NCI-H1436 (cell line): ENCODE measurements at places on chromosomes 2 and 18.

DNA sequence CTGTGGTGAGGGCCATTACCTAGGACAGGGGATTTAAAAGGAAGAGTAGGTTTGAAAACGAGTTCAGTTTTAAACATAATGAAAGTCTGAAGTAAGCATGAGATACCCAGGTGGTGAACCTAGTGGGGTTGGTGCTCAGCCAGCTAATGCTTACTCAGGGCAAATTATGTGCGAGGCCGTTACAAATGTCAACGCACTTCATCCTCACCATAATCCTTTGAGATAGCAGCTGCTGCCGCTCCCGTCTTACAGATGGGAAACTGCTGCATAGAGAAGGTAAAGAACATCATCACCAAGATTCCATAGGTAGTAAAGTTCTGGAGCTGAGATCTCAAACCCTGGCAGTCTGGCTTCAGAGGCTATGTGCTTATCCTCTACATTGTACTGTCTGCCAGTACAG lies 209.0 kb downstream of the DYM start:
- no peak for DNase-seq

DNA sequence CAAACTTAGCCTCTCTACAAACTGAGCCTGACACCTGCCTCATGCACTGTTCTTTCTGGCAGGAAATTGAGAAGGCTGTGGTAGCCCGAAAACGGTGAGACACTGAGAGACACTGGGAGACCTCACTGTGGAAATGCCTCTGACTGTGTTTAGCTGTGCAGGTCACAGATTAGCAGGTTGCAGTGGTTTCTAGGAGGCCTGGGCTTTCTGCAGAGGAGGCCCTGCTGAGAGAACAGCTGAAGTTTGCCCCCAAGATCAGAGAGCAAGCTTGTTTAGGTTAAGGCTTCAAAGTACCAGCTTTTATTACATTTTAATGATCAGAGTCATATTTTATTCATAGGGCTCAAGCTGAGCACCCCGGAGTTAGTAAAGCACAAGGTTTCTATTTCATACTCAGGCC lies 68.7 kb upstream of the LYPD6 start:
- DNase-seq, result no peak

GRCh38 chr2:216589791-216590190 lies 43.4 kb upstream of the IGFBP2 start:
- no peak for DNase-seq

DNA sequence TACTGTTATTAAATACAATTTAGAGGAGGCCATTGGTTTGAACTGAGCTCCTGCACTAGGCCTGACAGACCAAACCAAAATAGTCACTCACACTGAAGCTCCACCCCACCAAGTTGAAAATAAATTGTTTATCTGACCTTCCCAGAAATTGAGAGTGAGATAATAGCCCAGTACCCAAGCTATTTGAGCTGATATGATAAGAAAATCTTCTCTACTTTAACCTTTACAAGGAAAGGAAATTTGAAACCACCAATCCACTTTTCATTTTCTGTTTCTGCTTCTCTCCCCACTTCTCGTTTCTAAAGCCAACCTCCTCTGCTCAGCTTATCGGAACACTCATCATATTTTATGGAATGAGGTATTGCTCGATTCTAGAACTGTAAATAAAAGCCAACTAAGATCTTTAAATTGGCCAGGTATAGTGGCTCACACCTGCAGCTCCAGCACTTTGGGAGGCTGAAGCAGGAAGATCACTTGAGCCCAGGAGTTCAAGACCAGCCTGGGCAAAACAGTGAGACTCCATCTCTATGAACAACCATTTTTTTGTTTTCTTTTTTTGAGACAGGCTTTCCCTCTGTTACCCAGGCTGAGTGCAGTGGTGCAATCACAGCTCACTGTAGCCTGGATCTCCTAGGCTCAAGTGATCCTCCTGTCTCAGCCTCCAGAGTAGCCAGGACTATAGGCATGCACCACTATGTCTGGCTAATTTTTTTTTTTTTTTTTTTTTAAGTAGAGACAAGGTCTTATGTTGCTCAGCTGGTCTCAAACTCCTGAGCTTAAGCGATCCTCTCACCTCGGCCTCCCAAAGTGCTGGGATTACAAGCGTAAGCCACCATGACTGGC lies 13.3 kb upstream of the GALM start:
- no peak for DNase-seq
